ENCODE measurements at places on chromosomes 1 and 21.

DNA sequence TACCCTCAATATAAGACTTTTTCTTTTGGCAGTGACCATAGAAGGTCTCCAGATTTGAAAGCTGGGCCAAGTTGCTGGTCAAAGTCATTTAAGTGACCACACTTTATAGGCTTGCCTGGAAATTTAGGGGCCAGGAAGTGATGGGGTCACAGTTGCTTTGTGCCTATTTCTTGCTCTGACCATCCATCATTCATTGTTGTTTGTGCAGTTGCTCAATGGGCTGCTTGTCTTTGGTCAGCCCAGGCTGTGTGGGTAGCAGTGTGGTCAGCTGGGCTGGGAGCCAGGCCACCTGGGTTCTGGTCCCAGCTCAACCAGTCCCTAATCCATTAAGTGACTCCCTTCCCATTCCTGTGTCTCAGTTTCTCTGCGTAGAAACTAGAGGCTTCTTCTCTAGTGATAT lies 2.1 kb upstream of the OTUD7B start:
- peak; percentile 72 for DNase-seq

DNA sequence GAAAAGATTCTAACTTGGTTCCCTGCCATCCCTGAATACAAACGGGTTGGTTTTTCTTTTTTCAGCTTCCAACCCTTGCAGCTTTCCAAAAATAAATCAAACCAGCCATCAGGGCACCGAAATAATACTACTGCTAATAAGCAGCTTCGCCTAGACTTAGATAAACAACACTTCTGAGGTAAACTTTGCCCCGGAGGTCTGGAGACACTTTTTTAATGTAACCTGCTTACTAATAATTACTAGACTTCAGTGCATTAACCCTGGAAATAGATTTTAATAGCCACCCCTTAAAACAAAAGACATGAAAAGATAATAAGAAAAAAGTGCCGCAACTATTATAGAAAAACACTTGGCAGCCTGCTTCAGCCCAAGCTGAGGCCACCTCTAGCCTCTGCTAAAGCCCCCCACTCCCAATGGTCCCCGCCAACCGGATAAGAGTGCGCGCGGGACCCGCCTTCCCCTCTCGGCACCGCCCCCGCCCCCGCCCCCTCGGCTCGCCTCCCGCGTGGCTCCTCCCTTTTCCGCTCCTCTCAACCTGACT lies 405 bp upstream of the GADD45A start:
- DNase-seq = no peak

GRCh38 chr1:41658431-41659158 lies 174.1 kb upstream of the EDN2 start:
- DNase-seq = no peak

GRCh38 chr1:204110894-204111633 lies 38.1 kb downstream of the SOX13 start:
- DNase-seq = no peak

DNA sequence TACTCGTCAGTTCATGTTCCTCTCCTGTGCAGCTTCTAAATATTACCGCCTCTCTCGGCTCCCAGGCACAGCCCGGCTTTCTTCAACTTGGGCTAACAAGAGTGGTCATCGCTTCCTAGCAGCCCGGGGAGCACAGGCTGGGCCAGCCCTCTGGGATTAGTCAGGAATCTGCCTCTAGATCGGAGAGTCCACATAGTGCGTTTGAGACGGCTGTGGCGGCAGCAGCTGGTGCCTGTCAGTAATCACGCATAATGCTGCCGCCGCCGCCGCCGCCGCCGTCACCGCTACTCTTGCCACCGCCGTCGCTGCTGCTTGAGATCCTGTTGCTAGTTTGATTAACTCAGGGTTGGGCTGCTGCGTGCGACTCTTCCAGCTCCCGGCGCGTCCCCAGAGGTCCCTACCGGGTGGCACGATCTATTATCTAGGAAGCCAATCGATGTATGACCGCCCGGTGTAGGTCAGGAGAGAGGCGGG lies at the start of gene RXRG:
RXRG (minus strand) TSS at position 230 of the 474 bp plus-strand sequence. CDS start 233 bp downstream, outside the sequence.
- DNase-seq = peak; percentile 0

GRCh38 chr1:66217021-66217420 lies 316.9 kb upstream of the SGIP1 start:
- peak; percentile 45 for DNase-seq

DNA sequence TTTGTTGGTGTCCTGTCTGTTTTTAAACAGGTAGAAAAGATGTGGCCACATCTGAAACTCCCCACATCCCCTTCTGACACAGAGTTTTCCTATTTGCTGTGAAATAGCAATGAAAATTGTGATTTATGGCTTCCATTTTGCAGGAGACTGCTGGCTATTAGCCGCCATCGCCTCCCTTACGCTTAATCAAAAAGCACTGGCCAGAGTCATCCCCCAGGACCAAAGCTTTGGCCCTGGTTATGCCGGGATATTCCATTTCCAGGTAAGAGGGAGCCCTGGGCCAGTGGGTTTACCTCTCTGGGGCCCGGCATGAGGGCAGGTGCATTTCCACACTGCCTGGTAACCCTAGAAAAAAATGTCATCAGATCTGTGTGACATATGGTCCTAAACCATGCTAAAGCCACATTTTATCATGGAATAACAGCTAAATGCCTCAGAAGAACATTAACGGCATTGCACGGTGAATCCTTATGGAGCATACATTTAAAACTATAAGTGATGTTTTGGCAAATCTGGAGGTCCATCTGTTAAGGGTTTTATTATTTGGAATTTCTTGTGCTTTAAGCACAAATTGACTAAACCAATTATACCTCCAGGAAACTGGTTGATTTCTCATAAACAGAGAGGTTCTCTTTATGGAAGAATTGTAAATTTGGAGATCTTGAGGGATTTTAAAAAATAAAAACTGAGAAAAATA lies 12.3 kb downstream of the CAPN9 start:
- no peak for DNase-seq

DNA sequence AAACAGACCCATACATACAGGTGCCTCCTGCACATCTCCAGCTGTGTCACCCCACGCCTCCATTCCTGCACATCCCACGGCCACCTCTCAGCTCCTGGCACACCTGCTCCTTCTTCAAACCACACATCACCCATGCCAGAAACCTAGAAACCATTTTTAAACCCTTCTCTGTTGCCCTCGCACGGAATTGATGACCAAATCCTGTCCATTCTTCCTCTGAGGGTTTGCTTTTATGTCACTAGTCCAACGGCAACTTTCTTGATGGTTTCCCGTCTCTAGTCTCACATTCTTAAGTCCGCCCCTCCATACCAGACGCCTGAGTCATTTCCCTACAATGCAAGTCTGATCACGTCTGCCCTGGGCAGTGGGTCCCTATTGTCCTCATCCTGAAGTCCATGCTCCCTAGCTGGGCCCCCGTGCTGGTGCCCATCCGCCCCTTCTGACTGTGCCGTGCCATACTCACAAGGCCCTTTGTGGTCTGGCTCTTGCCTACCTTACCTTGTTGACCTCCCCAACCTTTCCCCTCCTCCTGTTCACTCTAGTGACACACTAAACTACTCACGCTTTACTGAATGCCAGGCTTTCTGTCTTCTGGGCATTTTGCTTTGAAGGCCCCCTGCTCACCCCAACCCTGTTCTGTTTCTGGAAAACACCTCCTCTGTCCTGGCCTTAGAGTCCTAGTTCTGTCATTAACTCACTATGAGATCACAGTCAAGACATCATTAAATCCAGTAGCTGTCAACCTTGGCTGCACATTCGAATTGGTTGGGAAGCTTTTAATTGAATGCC lies 17.6 kb downstream of the SLC2A1 start:
- DNase-seq = peak; percentile 97

Data from astrocyte of the spinal cord (primary cell).